GM18507 (cell line): ENCODE measurements at places on chromosomes 3 and 15.

DNA sequence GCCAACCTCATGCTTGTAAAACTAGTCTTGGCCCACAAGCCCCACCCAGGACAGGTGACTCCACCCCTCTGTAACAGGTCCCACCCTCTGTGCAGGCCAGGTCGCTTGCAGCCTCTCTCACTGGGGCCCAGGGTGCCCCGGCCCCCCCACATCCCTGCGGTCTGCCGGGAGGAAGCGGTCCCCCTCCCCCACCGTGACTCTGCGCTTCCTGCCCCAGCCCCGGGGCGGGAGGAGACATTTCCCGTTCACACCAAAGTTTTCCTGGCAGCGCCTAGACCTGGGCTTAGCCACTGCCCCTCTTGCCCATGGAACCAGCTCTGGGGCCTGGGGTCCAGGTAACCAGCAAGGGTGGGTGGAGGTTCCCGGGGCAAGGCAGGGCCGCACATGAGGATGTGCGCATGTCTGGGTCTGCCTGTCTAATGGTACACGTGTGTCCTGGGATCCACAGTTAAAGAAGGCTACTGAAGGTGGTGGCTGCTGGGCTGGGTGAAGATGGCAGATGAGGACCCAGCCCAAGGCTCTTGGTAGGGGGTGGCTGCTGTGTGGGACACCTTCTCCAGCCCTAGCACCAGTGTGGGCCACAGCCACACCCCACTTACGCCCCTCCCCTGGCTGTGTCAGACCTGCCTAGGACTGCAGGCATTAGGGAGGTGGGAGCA, 8.4 kb downstream of the NBEAL2 start:
- DNase-seq, result peak; percentile 82

DNA sequence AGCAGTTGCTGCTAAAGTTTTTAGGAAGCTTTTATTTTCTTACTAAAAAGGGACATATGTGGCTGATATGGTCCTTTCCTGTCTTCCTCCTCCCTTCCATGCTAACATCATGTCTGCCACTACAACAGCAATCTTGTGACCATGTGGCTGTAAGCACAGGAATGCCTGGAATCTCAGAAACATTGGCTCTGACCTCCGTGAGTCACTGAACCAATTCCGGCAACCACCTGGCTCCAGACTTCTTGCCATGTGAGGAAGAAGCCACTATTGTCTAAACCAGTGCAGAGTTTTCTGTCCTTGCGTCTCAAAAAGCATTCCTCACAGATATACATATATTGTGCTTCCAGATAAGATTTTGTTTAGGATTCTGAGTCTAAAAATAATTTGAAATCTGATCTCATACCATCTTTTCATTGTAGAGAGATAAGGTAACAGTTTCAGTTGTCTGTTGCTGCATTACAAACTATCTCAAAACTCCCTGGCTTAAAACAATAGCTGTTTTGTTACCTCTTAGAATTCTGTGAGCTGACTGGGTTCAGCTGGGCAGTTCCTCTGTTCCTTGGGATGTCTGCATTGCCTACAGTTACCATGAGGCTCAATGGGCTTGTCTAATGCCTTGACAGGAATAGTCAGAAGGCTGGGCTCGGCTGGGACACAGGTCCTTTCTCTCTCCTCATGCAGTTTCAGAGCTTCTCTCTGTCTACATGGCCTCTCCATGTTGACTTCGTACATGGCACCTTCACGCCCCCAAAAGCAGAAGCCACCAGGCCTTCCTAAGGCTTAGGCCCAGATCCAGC, 77.3 kb upstream of the MAGI1 start:
- no peak for DNase-seq

DNA sequence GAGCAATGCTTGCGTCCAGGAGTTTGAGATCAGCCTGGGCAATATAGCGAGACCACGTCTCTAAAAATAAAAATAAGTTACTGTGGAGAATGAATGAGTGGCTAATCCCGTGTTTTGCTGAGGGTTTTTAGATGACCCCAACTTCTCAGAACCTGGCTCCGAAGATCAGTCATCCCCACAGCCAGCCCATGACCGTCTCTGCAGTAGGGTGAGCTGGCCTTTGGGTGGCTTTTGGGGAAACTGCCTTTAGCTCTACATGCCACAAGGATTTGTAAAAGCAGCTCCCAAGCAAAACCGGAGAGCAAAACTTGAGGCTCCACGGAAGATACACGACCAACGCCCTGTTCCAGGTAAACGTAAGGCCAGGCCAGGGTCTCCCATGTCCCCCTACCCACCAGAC, 39.2 kb upstream of the TFRC start:
- no peak for DNase-seq

DNA sequence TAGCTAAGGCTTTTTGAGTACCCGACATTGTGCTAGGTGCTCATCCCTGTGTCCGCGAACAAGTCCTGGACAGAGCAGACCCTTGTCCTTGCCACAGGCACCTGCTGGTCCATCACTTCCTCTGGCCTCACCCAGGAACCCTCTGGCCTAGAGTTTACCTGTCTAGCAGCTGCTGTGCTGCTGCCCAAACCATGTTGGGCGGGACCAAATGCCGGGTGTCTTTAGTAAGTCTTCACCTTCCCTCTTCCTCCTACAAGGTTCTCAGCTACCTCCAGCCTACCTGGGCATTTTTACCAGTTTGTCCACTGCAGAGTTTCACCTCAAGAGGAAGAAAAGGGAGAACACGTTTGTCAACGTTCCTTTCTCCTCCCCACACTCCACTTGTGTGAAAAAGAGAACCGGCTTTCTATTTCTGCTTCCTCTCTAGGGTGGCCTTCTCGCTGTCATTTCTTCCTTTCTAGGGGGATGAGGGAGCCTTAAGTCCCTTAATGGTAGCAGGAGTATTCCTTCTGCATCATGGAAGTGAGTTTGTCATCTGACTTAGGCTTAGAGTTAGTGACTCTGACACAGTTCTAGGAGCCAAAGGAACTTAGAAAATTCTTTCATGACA, 80.4 kb upstream of the GCNT3 start:
- no peak for DNase-seq

DNA sequence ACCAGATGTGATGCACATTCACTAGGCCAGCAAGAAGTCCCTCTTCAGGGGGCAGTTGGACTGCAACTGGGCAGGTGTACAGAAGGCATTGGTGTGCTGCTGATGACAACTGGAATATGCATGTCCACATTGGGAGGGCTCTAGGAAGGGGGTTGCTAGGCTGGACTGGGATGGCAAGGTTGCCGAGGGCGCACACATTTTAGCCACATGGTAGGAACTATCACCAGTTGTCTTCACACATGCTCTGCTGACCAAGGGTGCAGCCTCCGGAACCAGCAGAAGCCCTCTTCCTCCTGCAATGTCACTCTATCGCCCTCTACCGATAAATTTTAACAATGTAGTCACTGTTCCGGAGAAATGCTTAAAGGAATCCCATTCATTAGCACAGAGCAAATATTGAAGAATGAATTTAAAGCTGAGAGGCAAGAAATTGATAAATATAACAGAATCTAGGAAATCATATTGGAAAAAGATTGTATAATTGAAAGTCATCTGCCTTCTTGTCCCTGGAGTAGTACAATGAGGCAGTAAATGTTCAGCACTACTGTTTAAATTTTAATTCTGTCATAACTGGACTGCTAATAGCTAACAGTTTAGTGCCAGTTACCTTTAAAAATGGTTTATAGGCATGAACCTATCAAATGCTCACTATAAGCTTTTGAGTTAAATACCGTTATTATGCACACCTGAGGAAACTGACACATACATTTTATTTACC, 22.6 kb upstream of the LYSMD4 start:
- DNase-seq, result peak; percentile 70

GRCh38 chr3:62183969-62184368, 189.4 kb downstream of the FEZF2 start:
- no peak for DNase-seq

DNA sequence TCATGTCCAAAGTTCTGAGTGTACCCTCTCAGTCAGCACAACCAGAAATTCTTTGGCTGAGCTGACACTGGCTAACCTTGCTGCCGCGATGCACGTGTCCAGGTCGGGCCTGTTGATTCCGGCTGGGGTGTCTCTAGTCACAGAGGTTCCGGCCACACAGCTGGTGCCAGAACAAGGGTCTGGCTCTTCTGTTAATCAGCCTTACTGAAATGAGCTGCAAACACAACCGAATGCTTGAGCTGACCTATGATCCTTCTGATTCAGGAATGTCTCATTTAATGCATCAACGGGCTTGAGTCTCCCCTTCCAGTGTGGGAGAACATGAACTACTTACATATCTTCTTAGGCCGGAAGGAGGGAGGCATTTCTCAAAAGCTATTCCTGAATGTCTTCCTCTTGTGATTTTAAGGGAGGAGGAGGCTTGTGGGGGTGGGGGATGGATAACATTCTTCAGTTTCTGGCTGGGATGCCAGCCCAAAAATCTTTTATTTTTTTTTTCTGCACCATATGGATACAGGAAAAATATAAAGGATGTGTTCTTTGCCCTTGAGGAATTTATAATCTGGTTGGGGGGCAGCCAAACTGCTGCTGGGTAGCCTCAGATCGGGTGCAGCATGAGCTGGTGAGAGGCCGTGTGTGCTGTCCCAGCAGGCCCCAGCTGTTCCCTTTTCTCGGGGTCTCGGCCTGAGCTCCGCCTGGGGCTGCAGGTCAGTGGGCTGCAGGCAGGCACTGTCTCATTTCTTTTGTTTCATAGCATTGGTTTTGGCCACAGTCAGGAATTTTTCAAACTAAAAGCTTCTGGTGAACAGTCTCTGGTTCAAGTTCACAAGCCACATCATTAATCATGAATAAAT, 319.1 kb upstream of the TBL1XR1 start:
- DNase-seq, result no peak

DNA sequence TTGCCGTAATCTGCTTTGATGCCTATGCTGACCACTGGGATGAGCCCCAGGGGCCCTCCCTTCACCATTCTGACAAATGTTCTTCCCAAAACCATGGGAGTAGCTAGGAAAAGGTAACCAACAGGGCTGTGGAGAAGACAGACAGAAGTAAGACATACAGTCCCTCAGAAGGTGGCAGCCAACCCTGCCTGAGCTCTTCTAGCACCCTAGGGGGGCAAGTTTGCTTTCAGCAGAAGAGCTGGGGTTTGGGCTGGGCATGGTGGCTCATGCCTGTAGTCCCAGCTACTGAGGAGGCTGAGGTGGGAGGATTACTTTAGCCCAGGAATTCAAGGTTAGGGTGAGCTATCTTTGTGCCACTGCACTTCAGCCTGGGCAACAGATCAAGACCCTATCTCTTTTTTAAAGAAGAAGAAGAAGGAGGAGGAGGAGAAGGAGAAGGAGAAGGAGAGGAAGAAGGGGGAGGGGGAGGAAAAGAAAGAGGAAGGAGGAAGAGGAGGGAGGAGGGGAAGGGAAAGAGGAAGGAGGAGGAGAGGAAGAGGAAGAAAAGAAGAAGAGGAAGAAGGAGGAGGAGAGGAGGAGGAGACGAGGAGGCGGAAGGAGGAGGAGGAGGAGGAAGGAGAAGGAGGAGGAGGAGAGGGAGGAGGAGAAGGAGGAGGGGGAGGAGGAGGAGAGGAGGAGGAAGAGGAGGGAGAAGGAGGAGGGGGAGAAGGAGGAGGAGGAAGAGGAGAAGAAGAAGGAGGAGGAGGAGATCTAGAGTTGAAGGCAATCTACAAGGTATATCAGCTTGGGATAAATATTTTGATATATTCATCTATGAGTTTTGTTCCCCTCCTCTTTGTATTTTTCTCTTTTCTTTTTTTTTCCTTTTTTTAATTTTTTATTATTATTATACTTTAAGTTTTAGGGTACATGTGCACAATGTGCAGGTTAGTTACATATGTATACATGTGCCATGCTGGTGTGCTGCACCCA, 44.9 kb upstream of the ABHD2 start:
- no peak for DNase-seq

GRCh38 chr3:94293793-94294195, 230.9 kb downstream of the NSUN3 start:
- DNase-seq, result no peak

DNA sequence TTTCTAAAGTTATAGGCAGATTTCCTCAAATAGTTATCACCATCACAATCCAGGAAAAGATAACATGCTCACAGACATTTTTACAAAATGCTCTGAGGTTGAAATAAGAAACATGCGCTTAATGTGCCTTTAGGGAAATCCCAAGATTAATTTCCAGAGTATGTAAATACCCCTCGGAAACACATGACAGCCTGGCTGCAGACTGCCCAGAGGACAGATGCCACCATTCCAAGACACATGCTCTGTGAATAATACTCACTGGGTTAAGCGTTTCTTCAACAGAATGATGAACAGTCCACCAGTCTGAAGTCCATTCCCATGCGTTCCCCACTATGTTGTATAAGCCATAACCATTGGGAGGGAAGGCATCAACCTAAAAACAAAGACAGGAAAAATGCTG, 56.5 kb downstream of the SUMF1 start:
- DNase-seq, result no peak

DNA sequence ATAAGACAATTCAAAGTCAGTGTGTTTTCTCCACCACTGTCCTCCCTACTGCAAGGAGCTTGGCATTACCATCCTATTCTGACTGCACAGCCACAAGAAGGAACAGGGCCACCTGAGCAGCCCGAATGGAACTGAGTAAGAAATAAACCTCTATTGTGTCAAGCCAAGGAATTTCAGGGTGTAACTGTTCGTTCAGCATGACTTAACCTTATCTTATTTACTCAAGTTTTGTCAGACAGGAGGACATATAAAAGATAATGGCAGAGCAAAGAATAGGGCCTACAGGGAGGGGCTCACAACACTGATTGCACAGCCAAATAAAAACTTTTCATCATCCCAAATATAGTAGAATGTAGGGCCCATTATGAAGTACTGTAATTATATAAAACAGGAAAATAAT, 236.1 kb downstream of the NEK10 start:
- no peak for DNase-seq

DNA sequence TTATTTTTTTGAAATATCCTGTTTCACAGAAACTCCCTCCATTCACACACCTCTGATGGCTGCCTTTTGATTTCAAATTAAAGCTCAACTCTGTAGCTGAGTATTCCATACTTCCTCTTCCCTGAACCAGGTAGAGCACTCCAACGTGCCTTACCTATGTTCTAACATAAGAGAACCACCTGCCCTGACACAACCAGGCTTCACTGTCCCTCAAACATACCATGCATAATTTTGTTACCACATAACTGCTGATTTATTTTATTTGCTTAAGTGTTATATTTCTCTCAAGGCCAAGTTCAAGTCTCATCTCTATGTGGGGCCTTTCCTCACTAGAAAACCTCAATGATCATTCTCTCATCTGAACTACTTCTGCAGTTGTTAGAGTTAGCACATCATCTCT, 209.7 kb downstream of the P3H2 start:
- DNase-seq, result no peak

DNA sequence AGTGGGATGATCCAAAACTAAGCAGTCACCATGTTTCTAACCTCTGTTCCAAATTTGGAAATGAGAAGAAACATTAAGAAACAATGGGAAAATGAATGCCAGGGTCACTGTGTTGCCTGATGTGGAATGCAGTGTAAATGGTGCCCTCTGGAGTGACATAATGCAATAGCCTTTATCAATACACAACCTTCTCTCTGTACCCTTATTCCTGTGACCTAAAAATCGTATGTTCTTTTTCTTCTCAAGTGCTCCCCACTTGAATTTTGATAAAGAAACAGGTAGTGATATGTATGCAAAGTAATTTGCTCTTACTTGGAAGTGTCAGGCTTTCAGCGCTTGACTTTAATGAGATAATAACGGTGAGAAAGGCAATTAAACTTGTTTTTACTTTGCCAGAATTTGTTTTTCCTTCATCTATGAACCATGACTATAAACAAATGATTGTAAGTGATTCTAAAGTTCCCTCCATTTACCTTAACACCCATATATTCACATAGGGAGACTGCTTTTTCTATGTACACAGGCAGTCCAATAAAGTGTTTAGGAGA, 145.8 kb upstream of the THRB start:
- DNase-seq, result no peak

- DNase-seq, result no peak
Measured at GRCh38 chr3:117695321-117695720, 985.7 kb downstream of the TUSC7 start.

- DNase-seq, result no peak
Measured at GRCh38 chr3:67291287-67292252, 293.5 kb downstream of the KBTBD8 start.
